ENCODE measurements at places on chromosomes 6 and 20.

DNA sequence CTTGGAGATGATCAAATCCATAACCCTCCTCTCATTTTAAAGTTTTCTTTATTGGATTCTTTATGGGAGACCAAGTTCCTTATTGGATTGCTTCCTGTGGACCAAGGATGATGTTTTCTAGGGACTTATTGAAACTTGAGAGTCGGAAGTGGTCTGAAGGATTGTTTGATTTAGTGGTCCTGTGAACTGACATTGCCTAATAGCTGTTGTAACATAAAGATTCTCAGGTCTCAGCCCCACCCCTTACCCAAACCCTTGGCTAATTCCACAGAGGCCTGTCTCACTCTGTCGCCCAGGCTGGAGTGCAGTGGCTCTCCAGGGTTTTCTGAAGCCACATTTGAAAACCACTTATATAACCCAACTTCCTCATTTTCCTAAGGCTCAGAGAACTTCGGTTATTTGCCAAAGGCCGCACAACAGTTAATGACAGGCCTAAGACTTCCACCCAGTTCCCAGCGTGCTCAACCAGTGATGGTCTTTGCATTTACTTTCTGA is 77.0 kb downstream of the ATXN1 start:
- DNase-seq: no peak

GRCh38 chr20:48332555-48332954 is 495.2 kb downstream of the PREX1 start:
- no peak for DNase-seq

- no peak for DNase-seq
These were observed 456.2 kb upstream of the SULF2 start for GRCh38 chr20:48241482-48241881.

DNA sequence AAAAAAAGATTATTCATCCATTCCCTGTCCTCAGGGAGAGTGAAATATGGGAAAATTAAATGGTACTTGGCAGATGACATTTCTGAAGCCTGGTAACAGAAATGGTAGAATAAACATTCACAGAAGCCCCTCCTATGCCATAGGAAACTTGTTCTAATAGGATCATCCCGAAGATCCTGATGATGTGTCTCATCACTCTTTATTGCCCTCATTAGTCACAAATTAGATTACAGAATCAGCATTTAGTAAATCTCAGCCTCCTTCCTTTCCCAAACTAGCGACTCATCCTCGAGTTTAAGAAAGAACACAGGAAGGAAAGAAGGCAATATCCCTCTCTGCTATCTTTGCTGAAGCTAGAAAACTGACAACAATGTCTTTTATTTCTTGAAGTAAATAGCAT is 154.4 kb downstream of the TMEM200A start:
- DNase-seq: no peak

GRCh38 chr6:112016320-112016719 is 37.6 kb upstream of the CCN6 start:
- no peak for DNase-seq

DNA sequence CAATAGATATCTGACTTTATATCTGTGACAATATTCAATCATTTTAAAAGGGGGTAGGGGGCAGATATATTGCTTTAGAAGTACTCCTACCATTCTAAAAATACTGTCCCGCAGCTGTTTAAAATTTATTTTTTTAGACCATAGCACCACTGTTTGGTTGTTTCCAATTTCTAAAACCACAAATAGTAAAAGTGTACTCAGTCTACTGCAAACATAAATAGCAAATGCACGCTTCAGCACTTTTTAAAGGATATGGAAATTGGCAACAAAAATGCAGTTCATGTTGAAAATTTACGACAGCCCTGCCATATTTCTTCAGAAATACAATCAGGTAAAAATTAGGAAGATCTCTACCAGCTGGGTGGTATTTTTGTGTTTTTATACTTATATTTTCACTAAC is 132.0 kb upstream of the RUNX2 start:
- no peak for DNase-seq

- no peak for DNase-seq
These were observed 250.7 kb downstream of the PHF3 start for GRCh38 chr6:63886341-63886740.
